ENCODE measurements at places on chromosomes 2 and 18.
A peak's percentile ranks its signal among the peaks of the same experiment; 100 is the strongest.

GRCh38 chr2:134758633-134759032 lies 39.8 kb upstream of the TMEM163 start:
- DNase-seq = no peak

- DNase-seq = no peak
Observed at GRCh38 chr18:29104227-29104626, 927.3 kb upstream of the CDH2 start.

GRCh38 chr2:1995987-1996386 lies 251.7 kb upstream of the PXDN start:
- DNase-seq = no peak

DNA sequence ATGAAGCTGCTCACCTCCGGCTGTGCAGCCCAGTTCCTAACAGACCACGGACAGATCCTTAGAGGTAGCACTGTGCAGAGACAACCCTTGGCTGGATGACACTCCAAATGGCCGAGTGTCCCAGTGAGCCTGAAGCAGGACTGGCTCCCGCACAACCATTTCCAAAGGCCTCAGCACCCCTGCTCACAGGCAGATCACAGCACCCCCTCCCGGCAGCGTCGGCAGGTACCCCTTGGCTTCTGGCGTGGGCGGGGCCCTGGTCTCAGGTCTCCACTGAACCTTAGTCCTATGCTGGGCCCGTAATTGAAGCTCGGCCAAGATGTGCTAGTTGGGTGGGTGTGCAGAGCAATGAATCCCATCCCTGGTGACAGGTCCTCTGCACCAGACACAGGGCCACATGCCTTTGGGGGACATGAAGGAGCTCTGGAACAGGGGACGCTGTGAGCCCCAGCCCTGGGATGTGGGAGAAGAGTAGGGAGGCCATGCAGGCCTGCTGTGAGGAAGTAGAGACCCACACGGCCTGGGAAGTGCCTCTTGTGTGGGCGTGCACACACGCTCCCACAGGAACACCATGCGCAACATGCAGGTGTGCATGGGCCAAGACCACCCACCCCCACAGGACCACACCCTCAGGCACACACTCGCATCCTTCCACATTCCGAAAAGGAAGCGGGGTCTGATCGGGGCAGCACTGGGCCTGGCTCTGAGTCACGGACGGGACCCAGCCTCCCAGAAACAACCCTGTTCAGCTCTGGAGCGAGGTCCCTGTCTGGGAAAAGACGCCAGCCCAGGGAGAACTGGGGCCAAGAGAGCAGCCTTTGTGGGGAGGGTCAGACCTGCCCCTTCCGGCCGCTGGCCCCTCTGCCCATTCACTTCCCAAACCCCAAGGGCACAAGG lies 2.8 kb downstream of the DUSP2 start:
- peak; percentile 75 for DNase-seq

GRCh38 chr2:170929686-170930050 lies 615 bp downstream of the GORASP2 start:
- DNase-seq = peak; percentile 42

GRCh38 chr2:233404222-233404621 lies 49.9 kb downstream of the DGKD start:
- peak; percentile 69 for DNase-seq

DNA sequence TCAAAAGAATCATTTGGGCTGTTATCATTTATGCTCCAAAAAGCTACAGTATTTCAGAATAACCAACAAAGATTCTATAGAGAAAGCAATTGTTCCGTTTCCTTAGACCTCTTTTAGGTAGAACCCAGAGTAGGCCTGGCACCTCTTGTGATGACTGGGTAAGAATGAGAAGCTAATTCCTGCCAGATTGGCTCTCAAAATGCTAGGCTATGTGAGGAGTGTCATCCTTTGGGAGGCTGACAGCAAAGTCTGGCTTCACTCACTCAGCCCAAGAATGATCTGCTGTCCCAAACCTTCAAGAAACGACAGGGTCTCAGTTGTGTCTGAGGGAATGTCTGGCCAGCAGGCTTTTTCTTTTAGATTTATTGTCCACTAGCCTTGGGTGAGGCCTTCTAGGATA lies 4.5 kb downstream of the CERS6 start:
- no peak for DNase-seq

DNA sequence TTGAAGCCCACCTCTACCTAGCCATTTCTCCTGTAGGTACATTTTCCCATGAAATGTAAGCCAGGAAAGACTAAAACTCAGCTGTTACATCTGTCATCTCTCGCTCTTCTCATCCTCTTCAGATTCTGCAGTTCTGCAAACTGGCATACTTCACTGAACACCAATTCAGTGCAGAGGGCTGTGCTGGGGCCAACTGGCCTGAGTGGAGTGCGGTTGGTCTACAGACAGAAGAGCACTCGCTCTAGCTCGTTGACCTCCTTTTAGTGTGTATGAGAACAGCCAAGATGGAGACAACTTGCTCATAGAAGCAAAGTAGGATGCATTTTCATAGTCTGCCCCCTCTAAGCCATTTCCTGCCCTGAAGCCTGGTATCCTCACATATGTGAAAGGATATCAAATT lies 862.6 kb downstream of the BCL11A start:
- no peak for DNase-seq

DNA sequence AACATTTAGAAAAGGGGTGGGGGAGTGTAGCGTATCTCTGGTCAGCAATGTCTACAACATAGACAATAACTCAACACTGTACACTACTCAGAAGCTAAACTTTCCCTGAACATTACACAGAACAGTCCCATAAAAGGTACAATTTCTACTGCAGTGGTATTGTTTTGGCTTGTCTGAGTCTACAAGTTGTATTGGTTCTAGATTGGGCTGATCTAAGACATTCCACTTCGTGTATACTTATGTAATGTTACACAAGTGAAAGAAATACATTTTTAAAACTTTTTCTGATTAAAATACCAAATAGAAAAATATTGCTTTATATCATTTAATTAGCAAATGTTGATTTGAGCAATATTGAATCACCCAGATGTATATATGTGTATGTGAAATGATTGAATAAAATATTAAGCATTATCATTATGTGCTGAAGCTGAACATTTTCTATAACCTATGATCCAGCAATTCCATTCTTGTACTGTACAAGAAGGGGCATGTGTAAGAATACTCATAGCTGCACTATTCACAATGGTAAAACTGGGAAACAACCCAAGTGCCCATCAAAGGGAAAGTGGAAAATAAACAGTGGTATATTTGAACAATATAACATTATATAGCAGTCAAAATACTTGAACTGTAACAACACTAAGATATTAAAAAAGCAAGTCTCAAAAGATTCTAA lies 52.4 kb downstream of the VSNL1 start:
- no peak for DNase-seq
